Stimulated activated CD8-positive, alpha-beta memory T cell treated with anti-CD3 and anti-CD28 coated beads, Interleukin-12 subunit alpha, Interleukin-12 subunit beta, amount 100 ng/mL, for 1 hour (primary cell): ENCODE measurements at places on chromosomes 3 and 15.

DNA sequence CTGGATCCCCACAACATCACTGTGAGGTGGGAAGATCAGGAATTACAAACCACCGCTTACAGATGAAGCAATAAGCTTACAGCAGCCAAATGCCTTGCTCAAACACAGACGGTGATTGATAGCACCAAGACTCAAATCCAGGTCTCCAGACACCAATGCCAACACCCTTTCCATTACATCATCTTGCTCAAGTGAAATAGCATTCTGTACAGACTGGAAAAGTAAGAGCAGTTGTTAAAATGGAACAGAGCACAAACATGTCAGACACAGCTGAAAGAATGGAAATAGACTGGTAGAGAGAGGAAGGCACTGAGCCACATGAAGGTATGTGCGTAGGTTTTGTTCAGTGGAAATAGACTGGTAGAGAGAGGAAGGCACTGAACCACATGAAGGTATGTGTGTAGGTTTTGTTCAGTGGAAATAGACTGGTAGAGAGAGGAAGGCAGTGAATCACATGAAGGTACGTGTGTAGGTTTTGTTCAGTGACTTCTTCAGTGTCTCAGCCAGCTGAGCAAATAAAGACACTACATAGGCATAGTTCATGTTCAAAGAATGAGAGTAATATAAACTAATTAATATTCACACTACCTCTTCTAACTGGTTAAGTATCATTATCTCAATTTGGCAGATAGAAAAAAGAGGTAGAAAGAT, 15.6 kb downstream of the CLDN1 start:
- DNase-seq: no peak

GRCh38 chr3:23170291-23170690, 32.8 kb upstream of the UBE2E2 start:
- no peak for DNase-seq

- no peak for DNase-seq
These were observed 188.1 kb downstream of the CHST2 start for GRCh38 chr3:143307613-143308183.

DNA sequence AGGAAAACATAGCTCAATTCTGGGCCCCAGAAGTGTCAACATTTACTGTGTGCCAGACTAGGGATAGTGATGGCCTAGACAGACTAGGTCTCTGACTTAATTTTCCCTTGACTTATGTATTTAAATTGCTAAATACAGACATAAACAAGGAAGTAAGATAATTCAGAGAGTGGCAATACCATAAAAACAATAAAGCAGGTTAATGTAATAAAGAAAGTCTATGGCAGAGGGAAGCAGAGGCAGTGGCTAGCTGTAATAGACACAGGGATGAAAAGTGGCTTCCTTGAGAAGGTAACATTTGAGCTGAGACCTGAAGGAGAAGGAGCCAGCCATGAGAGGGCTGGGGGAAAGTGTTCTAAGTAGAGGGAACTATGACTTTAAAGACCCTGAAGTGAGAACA, 95.7 kb downstream of the TNIK start:
- no peak for DNase-seq

- DNase-seq: no peak
These were observed 439 bp downstream of the SSR3 start for GRCh38 chr3:156554515-156554841.

- DNase-seq: no peak
These were observed 20.4 kb downstream of the RARRES1 start for GRCh38 chr3:158711886-158712285.

- no peak for DNase-seq
These were observed 110.2 kb upstream of the NLGN1 start for GRCh38 chr3:173287361-173287760.

DNA sequence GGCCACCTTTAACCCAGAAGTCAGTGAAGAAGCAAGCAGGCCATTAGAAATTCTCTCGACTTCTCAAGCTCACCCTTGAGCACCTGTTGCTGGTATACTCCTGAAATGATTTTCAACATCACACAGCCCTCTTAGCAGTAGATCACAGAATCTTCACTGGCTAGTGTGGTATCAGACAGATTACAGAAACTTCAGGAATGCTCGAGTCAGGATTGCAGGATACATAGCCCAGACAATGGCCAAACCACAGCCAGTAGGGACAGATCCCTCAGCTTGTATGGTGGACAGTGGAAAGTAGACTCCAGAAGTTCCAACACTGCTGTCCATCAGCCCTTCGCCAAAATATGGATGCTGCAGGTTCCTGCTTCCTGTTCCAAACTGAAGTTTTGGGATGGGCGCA, 4.5 kb upstream of the KLHL40 start:
- DNase-seq: no peak

DNA sequence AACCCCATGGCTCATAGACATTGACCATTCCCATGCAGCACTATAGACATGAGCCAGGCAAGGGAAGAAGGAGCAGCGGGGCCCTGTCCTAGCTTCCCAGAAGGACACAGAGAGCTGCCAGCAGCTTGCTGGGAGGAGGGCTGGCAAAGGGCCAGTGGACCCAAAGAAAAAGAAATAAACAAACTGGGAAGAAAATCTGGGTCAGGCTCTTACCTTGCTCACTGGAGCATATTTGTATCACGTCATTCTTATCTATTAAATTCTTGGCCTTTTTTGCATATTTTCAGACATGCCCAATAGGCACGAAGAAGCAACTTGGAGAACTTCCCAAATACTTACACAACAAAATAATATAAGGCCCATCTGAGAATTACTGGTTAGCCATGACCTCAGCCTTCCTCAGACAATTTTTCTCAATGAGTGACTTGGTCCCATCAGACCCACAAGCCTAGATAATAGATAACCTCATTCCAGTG, 28.4 kb downstream of the RASGRP1 start:
- DNase-seq: no peak

GRCh38 chr3:8094415-8094814, 407.2 kb upstream of the LMCD1 start:
- no peak for DNase-seq

DNA sequence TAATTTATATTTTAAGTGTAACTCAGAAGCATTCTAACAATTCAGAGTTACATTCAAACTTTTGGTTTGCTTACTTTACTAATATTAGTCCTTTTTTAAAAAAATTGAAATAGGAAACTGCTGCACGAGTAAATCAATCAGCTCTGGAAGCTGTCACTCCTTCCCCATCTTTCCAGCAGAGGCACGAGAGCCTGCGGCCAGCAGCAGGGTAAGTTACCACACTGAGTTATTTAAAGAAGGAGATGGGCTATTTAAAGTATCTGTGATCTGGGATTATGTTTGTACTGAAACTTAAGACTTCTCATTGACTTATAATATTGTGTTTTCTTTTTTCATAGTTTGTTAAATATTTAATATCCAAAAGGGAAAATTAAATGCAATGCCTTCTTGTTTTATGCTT, 29.3 kb downstream of the APPL1 start:
- no peak for DNase-seq

- DNase-seq: no peak
These were observed 199.1 kb downstream of the UBE3A start for GRCh38 chr15:25239471-25240345.

DNA sequence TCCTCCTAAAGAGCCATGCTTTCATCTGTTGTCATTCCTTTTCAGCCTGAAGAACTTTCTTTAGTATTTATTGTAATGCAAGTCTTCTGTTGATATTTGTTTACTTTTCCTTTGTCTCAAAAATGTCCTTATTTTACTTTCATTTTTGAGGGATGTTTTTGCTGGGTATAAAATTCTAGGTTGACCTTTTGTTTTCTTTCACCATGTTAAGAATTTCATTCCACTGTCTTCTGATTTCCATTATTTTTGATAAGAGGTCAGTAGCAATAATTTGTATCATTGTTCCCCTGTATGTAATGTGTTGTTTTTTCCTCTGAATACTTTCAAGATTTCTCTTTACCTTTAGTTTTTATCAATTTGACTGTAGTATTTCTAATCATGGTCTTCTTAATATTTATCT, 91.1 kb downstream of the RSRC1 start:
- DNase-seq: no peak

- no peak for DNase-seq
These were observed 221.9 kb upstream of the TOPAZ1 start for GRCh38 chr3:44019736-44020135.

GRCh38 chr3:134526319-134526718, 40.5 kb downstream of the CEP63 start:
- DNase-seq: no peak
